ENCODE measurements at places on chromosomes 4 and X. TPM values are rescaled to one million over a fixed set of nuclear protein-coding genes. Genes with fewer than 3 reads are reported as not detected.

DNA sequence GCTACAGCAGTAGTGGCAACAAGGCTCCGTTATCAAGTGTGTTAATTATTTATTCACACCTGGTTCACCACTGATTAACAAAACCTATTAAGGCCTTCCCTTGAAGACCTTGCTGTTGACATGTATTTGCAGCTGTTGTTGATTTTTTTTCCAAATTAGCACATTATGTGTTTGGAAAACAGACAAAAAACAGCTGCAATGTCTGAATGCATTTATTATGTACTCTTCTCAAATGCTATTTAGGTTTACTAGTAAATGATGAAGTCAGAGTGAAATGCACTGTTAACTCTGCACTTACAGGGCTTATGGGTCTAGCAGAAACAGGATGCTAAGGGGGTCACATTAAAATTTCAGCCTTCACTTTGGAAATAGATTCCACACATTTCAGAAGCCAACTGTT, 99.5 kb upstream of the PCDH7 start:
- H3K27me3 ChIP-seq: no peaks in the 10 kb centered on the region
- no peak for DNase-seq
- no peaks in the 10 kb centered on the region for H3K4me1 ChIP-seq
- H3K36me3 ChIP-seq: no peaks in the 10 kb centered on the region
- no peak overlapping the region for H3K27ac ChIP-seq

GRCh38 chr4:127309369-127310102, 323.2 kb upstream of the INTU start:
- H3K4me1 ChIP-seq: no peaks in the 10 kb centered on the region
- H3K4me3 ChIP-seq: no peak overlapping the region
- no peaks in the 10 kb centered on the region for H3K36me3 ChIP-seq
- DNase-seq: no peak

BBS12 gene
- 13.3 TPM for total RNA-seq

DNA sequence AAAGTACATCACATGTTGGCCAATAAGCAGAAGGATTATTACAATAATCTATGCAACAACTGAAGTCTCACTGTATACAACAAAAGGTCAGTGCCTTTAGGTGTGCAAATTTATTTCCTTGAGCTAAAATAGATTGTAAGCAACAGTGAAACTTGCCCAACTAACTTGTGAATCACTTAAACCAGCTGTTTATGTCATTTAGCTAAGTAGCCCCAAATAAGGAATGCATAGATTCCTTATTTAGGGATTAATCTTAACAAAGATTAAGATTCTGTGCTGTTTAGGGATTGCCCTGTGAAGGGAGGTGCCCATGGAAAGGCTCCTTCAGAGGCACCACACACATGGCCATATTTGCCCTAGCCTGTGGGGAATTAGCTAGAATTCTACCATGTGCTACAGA, 168.6 kb downstream of the MAML3 start:
- H3K27ac ChIP-seq: no peak overlapping the region
- DNase-seq: no peak
- H3K36me3 ChIP-seq: no peaks in the 10 kb centered on the region
- H3K4me3 ChIP-seq: no peak overlapping the region
- peaks cover 48% of the 10 kb centered on the region for H3K4me1 ChIP-seq

DNA sequence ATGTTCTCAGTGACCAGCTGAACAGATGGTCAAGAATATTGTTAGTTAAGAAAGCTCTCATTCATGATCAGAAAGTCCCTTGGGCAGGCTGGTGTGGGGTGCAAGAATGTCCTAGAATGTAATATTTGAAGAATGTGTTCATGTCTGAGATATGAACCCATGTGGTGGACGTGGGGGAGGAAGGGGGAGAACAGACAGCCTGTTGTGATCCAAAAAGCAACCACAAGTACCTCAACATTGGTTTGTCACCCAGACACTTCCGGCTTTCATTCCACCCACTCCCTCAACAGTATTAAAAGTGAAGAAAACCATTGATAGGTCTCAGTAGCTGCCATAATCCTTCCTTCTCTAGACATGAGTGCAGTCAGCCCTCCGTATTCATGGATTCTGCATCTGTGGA, 82.2 kb downstream of the MAML3 start:
- H3K4me3 ChIP-seq: no peak overlapping the region
- H3K36me3 ChIP-seq: no peaks in the 10 kb centered on the region
- H3K4me1 ChIP-seq: peaks cover 17% of the 10 kb centered on the region
- no peak for DNase-seq
- no peaks in the 10 kb centered on the region for H3K27me3 ChIP-seq
- no peak overlapping the region for H3K27ac ChIP-seq
